ENCODE measurements at places on chromosomes 12 and 14. TPM values are rescaled to one million over a fixed set of nuclear protein-coding genes. Genes with fewer than 3 reads are reported as not detected.

Gene L3HYPDH
- 67.4 TPM for polyA plus RNA-seq

Gene LRP10
- polyA plus RNA-seq = 74.8 TPM

Gene CD4
- polyA plus RNA-seq = 25.5 TPM

Gene RFX4
- 0.20 TPM for polyA plus RNA-seq

Gene PRKD1
- 34.7 TPM for polyA plus RNA-seq

Gene DACT1
- 33.3 TPM for polyA plus RNA-seq

DNA sequence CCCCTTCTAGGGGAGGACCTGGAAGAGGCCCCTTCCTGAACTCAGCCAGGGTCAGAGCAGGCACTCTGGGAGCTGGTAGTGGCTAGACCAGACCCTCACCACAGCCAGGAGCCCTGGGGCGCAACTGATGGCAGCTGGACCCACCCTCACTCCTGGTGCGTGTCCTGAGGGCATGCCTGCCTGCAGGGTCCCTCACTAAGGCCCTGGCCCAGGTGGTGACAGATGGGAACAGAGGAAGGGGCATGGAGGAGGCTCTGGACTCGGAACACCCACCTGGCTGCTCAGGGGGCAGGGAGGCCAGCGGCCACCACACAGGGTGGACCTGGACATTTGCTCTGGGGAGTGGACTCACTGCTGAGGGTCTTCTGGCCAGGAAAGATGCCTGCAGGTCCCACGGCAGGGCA, 342.2 kb upstream of the SFSWAP start:
- DNase-seq = no peak

- DNase-seq = no peak
These were observed 100.0 kb downstream of the CCDC91 start for GRCh38 chr12:28290262-28290661.

DNA sequence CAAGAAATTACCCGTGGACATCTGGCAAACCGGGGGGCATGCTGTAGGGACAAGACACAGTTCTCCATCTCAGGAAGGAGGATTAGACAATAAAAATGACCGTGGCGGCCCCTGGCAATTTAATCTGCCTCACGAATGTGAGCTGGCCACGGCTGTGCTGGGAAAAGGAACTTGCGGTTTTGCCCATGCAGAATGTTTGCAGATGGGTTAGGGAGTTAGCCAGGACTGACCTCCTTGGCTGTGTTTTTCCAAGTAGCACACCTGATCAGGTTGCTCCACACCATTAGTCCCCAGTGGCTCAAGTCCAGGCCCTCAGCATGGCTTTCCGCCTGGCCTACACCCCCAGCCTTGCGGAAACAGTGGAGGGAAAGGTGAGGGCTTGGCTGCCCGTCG, 20.8 kb downstream of the TPCN1 start:
- DNase-seq = no peak

DNA sequence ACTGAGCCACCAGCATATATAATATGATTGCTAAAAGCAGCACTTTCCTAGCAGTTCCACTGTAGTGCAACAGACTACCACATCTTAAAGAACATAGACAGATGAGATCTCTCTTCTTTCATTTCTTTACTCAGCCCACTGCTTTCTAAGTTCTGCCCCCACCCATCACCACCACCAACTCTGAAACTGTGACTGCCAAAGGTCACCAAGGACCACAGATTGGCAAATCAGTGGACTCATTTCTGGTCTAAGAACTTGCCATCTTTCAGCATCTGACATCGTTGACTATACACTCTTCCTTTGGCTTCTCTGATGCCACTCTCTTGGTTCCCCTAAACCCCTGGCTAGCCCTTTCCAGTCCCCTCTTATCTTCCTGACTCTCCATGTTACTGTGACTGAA, 38.4 kb downstream of the IFNG start:
- DNase-seq = no peak

- peak; percentile 4 for DNase-seq
These were observed 4.7 kb upstream of the EPYC start for GRCh38 chr12:91009319-91009950.

DNA sequence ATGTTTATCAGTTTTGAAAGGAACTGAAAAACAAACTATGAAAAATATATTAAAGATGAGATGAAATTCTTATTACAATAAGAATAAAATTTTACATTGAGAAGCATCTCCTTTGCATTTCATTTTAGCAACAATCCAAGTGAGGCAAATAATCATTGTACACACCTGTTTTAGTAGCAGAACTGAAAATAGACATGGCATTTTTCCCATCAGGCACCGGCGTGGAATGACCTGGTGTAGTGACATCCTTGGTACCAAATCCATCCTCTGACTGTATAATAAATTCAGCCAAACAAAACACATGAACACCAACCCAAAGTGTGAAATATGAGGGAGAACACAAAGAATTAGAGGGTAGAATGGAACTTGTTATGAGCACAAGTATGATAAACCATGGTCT, 271.4 kb downstream of the MED13L start:
- no peak for DNase-seq
